RWPE1 (cell line): ENCODE measurements at places on chromosomes 1 and 21.
A peak's percentile ranks its signal among the peaks of the same experiment; 100 is the strongest.

DNA sequence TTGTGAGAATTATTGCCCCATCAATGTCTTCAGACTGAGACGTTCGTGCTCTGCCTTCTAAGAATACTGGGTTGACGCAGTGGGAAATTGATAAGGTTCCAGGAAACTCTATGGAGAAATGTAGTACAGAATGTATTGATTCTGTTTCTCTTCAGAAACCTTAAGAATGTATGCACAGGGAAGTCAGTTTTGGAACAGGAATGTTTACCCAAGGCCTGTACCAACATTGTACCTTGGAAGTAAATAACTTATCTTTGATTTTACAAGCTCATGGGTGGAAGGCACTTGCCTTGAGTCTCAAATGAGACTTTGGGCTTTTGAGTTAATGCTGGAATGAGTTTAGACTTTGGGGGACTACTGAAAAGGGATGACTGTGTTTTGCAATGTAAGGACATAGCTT lies 59.5 kb upstream of the PCP4 start:
- no peak for DNase-seq

GRCh38 chr1:224170748-224171478 lies 12.1 kb upstream of the DEGS1 start:
- DNase-seq: no peak

GRCh38 chr1:244246334-244246733 lies 195.3 kb downstream of the ZBTB18 start:
- no peak for DNase-seq

GRCh38 chr1:234968451-234968850 lies 160.2 kb downstream of the TOMM20 start:
- no peak for DNase-seq

DNA sequence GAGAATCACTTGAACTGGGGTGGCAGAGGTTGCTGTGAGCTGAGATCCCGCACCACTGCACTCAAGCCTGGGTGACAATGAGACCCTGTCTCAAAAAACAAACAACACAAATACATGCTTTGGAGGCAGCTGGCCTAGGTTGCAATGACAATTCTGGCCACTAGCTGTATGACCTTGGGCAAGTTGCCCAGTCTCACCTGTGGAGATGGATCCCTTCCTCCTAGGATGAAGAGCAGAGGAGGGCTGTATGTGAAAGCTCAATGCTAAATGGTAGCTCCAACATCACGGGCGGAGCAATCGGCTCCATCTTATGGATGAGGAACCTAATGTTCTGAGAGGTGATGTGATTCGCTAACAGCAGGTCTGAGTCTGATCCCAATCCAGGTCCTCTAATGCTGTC lies 20.6 kb downstream of the ADORA1 start:
- DNase-seq: peak; percentile 60

DNA sequence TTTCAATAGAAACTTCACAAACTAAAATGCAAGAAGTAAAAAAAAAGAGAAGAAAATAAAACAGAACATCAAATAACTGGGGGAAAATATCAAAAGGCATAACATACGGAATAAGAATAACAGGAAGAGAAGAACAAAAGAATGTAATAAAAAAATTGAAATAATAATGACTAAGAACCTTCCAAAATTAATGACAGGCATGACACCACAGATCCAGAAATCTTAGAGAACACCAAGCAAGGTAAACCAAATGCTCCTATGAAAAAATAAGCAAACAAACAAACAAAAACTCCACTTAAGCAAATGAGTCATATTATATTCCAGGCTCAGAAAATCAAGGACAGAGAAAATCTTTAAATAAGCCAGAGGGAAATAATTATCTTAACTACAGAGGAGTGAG lies 8.7 kb downstream of the OR10J1 start:
- DNase-seq: no peak
